Body of pancreas (tissue), 4 donors: ENCODE measurements at places on chromosomes 1 and 21.

DNA sequence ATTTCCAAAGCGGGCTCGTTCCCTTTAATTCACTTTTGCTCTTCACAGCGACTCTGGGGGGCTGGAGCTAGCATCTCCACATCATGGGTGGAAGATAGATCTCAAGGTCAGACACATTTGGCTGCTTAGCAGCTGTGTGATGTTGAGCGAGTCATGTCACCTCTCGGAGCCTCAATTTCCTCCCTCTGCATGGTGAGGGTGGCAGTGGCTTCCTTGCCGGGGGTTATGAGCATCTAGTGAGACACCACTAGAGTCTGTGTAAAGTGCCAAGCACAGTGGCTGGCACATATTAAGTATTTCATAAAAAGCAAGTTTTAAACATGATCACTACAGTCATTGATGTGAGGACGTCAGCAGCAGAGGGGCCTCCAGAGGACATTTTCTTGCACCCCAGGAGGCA, 16.9 kb upstream of the ECE1 start:
- no peak for DNase-seq

DNA sequence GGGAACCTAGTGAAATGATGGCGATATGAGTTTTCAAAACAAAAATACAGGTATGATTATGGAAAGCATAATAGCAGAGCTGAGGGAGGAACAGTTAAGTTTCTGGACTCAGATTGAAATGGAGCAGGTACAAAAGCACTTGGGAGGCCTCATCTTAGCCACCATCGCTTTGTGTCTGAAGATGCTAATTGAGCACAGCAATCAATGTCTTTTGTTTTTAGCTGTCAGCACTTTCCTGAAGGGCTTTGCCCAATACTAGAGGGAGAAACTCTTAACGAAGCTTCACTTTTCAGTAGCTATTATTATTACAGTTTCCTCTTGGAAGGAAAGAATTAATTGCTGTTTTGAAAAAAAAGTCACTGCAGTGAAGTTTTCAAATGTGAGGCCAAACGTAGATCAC, 348.7 kb downstream of the RWDD3 start:
- no peak for DNase-seq

DNA sequence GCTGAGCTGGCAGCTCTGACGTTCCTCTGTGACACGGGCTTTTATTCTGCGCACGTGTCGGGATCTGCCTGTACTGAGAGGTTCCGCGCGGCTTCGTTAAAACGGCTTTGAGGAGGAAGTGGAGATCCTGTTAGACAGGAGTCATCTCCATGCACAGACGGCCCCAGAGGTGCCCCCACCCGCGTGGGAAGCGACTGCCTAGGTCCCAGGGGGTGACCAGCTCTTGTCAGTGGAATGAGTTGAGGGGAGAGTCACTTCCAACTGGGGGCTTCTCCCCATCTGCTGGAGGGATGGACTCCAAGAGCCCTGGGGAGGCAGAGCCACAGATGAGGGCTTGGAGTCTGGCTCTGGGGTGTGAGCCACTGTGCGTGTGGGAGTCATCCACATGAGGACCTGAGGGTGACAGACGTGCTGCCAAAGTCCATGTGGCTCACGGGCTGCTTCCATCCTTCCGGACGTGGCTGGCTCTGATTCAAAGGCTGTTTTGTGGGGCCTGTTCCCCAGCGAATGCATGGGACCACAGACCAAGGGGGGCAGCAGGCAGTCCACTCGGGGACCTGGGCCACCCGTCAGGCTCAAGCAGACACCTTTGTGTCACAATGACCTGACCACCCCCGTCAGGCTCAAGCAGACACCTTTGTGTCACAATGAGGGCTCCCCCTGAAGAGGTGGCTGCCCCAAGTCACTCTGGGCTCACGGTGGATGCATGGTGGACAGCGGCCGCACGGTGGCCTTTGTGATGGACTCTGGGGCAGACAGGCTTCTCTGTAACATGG, 26.8 kb downstream of the PTTG1IP start:
- peak; percentile 66 for DNase-seq

DNA sequence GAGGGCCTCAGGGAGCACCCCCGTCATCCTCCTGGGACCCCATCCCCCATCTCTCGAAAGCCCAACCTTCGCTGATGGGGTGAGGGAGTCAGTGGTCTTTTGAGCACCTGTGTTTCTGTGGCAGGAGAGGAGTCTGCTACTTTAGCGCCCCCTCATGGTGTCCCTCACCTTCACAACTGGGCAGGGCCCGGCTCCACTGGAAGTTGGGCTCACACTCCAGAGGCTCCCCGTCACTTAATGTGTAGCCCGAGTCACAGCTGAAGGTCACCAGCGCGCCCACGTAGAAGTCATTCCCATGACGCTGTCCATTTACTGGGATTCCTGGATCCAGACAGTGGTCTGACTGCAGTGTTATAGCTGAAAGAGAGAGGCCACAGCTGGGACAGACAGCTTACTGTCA, 139.5 kb upstream of the HMGB4 start:
- no peak for DNase-seq

- DNase-seq = no peak
Observed at GRCh38 chr1:65279070-65279779, 30.1 kb upstream of the DNAJC6 start.

DNA sequence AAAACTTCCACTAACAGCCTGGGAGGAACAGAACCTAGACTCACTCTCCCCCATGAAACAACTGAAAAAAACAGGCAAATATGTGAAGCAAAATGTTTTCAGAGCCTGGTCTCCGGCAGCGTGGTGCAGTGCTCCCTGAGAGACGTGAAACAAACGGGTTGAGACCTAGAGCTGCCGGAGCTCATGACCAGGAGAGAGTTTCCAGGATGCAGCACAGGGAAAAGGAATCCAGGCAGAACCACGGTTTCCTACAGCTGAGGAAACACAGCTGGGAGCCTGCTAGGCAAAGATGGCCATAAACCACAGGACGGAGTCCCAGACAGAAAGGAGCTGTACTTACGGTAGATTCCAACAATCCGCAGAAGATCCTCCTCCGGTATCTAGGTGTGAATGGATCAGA, 20.2 kb upstream of the SLC19A1 start:
- no peak for DNase-seq

DNA sequence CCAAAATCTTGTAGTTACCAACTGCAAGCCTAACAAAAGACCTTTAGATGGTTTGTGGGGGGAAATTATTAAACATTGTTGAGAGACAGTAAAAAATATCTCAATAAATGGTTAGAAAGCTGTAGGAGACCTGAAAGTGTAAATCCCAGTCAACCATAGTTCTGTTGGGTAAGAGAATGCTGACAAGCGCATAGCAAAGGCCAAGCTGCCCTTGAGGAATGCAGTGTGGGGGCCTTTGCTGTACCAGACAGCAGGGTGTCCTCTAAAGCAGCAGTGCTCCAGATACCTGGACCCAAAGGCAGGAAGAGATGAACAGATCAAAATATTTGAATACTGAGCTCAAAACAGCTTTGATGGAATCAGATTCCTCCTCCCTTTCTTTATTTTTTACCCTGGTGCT, 54.6 kb downstream of the OBSCN start:
- no peak for DNase-seq

DNA sequence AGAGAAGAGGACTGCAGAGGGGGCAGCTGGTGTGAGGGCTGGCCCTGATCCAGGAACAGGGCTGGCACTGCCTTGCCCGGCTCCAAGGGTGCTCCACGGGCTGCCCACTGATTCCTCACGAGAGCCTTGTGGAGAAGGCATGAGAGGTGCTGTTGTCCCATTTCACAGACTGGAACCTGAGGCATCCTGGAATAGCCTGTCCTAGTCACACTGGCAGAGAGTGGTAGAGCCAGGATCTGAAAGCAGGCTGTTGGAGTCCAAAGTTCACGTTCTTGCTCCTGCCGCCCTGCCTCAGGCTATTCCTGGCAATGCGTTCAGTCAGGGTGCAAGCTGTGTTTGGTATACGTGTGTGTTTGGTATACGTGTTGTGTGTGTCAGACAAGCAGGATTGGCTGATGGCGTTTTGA, 1.8 kb downstream of the RER1 start:
- peak; percentile 50 for DNase-seq

GRCh38 chr1:53562981-53563379, 103.8 kb downstream of the DMRTB1 start:
- no peak for DNase-seq

DNA sequence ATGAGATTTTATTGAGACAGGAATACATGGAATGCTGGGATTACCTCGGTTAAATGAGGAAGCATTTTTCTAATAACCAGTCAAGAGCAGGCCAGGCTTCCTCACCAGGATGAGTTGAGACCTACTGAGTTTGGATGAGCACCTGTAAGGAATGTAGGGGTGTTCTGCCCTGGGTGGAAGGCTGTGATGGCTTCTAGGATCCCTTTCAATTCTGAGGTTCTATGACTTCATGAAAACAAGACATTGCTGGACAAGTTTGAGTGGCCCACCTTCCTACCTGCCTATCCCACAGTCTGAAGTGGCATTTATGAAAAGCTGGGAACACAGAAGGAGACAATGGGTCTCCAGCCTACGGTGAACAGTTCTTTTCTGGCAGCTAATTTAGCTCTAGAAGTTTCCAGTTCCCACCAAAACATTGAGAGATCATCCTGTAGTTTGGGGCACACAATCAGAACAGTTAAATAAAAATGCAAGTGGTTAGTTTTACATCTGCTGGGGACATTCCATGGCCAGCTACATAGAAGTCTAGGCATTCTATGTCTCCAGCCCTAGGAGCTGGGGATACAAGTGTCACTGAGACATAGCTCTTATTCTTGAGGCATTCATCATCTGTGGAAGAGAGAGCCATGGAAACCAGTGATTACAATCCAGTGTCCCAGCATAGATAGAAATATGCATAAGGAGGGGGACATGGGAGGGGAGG, 51.3 kb upstream of the TSPAN2 start:
- no peak for DNase-seq

- no peak for DNase-seq
Observed at GRCh38 chr1:23004112-23004511, 11.5 kb downstream of the TEX46 start.

GRCh38 chr1:37893673-37894072, 34.3 kb upstream of the MTF1 start:
- DNase-seq = no peak

GRCh38 chr21:16072737-16073136, 343.0 kb downstream of the USP25 start:
- DNase-seq = no peak

DNA sequence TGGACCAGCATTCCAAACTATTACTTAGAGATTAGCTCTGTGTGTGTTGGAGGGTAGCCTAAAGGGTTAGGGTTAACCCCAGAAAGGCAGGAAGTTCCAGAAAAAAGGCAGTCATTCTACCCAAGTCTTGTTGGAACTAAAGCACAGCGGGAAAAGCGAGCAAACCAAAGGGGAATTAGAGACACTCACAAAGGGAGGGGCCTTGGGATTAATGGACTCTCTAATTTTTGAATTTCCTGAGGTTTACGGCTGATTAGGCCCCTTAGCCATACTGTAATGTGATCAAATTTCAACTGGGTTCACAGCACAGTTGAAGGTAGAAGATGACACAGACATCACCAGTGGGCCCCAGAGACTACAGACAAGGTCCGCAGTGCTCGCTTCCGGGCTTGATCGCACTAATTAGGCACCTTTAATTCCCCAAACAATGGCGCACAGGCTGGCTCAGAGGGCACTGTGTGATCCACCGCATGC, 28.3 kb downstream of the CAPZB start:
- DNase-seq = no peak

GRCh38 chr1:231642618-231643017, 16.0 kb downstream of the DISC1 start:
- no peak for DNase-seq

DNA sequence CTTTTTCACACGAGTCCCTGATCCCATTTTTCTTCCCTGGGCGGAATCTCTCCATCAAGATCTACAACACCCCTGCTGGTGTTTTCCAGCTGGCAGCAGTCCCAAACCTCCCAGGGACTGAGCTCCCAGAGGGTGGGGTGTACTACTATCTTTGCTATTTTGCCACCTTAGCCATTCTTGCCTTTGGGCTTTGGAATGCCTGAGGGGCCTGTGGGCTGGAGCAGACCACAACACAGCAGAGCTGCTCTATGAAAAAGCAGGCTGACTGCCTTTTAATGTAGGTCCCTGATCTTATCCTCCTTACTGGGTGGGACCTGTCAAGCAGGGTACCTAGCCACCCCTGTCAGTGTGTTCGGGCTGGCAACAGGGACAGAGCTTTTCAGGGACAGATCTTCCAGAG, 91.9 kb downstream of the KCNT2 start:
- DNase-seq = no peak

DNA sequence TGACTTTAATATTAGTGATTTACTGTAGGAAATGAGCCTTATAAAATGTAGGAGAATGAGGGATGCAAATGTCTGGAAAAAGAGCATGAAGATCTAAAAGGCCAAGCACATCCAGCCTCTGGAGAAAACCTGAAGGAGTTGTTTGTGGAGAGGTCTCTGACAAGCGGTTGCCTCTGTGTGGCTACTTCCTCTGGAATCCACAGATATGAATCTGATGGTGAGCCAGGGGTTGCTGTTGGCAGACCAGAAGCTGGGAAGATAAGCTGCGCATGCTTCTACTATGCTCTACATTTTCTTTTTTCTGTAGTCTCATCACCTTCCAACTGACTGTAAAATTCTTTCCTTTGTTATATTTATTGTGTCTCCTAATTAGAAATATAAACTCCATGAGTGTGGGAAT, 248.6 kb downstream of the OLFM3 start:
- no peak for DNase-seq

DNA sequence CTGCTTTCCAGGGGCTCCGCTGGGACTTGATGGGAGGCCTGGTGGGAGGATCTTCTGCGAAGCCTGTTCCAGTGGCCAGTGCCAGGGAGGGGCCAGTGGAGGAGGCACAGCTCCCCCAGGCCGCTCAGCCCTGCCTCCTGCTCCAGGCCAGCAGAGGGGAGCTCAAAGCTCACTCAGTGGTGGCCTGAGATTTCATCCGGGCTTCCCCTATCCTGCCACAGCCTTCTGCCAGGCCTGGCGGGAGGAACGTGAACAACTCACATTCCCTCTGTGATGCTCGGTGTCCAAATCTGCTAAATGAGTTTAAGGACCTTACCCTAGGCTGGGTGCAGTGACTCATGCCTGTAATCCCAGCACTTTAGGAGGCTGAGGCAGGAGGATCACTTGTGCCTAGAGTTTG, 3.3 kb downstream of the CLCNKB start:
- no peak for DNase-seq

DNA sequence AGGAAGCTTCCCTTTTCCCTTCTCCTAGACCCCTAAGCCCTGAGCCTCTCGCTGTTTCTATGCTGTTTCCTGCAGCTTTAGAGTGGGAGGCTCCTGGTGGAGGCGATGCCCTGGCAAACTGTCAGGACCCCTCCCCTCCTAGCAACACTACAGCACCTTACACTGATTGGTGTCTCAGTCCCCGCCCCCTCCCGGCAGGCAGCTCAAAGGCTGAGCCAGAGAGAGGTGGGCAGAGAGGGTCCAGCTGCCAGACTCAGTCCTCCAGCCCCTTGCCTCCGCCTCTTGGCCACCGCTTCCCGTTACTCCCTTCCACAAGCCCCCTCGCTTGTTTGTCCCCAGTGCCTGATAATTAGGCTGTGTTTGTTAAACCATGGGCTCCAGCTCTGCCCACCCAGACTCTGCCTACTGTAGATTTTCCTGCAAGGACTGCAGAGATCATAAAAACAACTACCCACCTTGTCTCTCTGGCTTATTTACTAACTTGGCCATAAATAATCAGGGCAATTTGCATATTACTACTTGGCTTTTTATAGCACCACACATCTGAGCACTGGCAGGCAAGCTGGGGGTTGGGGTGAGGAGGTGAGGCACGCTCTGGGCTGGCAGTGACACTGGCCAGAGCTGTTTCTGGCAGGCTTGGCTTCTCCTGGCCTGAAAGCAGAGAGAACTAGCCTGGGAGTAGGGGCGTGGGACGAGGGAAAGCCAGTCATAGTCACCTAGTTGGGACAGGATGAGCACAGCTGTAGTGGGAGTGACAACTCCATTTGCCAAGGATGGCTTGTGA, 107.5 kb downstream of the CSMD2 start:
- no peak for DNase-seq
